ENCODE measurements at places on chromosomes 4 and X.
A peak's percentile ranks its signal among the peaks of the same experiment; 100 is the strongest.

- no peak for DNase-seq
These were observed 133.4 kb downstream of the TBC1D19 start for GRCh38 chr4:26717332-26717731.

GRCh38 chrX:11474576-11474975 is 181.4 kb downstream of the AMELX start:
- DNase-seq = no peak

DNA sequence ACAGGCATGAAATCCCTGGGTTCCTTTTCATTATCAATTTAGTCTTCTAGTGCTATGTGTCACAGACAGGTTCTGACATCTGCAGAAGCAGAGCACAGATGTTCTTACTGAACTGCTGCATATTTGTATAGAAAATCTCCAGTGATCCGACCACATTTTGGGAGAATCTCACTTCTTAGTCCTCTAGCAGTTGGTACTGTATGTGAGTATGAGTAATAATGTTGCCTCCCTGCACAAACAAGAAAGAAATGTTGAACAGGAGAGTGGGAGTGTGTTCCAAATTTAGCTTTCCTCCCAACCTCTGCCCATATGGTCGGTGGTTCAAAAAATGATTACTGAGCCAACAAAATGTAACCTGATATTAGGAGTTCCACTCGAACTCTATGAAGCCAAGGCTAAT is 165.3 kb upstream of the GPC4 start:
- no peak for DNase-seq

- peak; percentile 87 for DNase-seq
These were observed 977 bp upstream of the USP9X start for GRCh38 chrX:41084044-41084892.

DNA sequence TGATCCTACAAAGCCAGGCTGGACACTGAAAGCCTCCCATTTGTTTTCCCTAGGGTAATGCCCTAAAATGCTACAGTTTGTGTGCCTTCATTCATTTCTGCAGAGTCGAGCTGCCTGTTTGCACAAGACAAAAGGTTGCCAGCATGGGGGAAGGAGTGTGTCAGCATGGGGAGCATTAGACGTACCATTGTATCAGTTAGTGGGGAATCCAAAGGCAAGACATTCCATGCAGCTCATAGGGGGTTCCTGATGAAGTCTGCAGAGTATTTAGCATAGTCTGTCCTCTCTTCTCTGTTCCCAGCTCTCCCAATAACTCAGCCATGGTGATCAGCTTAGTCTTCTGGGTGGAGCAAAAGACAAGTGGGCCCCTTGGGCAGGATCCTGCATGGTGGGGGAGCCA is 276.9 kb upstream of the PCDH7 start:
- no peak for DNase-seq

DNA sequence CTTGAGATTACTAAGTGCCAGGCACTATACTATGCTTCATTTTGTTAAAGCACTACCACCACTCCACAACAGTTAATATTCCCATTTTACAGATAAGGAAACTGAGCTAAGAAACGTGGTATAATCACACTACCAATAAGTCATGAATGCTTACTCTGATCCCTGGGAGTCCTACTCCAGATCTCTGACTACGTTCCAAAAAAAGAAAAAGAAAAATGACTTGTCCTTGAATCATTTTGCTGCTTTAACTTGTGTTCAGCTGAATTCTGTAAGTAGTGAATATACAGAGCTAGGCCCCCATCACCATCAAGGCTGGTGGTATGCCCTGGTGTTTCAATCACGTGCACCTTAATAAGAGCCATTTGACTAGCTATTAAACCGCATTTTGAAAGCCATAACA is 39.4 kb downstream of the LDB2 start:
- no peak for DNase-seq

DNA sequence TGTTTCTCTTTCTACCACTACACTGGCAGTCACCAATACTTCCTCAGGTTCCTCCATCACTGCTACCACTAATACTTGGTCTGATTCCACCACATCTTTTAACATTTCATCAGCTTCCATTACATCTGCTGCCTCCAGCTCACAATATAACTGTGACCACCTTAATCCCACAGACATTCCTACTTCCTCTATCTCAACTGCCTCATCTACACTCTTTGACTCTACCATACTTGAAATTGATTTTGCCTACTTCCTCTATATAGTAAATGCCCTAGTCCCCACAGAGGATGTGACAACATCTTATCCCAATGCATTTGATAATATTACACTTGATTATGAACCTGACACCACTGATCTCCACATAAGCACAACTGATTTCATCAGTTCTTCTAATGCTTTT is 29.0 kb downstream of the OPRPN start:
- DNase-seq = no peak

All from activated T-helper 1 cell treated with anti-CD3 and anti-CD28 coated beads, Interleukin-2, amount 50 U/mL, for 16 hours (primary cell).